Activated T-cell treated with anti-CD3 and anti-CD28 coated beads, Interleukin-2, amount 50 U/mL, for 4 hours (primary cell): ENCODE measurements at places on chromosomes 1 and 21. TPM values are rescaled to one million over a fixed set of nuclear protein-coding genes. Genes with fewer than 3 reads are reported as not detected.

Gene SEC16B
- not detected for total RNA-seq

Gene KRTAP19-1
- not detected for total RNA-seq

Gene TP73
- 0.05 TPM for total RNA-seq

Gene IL20
- not detected for total RNA-seq

Gene FCRL3
- 0.81 TPM for total RNA-seq
